Stimulated activated effector memory CD8-positive, alpha-beta T cell treated with anti-CD3 and anti-CD28 coated beads, Interleukin-12 subunit alpha, Interleukin-12 subunit beta, amount 100 ng/mL, for 72 hours (primary cell): ENCODE measurements at places on chromosomes 13 and 19.

- DNase-seq, result no peak
Measured at GRCh38 chr19:18418483-18419194, 559 bp upstream of the SSBP4 start.

GRCh38 chr19:38583219-38583984 lies 34.4 kb downstream of the MAP4K1 start:
- DNase-seq, result no peak

DNA sequence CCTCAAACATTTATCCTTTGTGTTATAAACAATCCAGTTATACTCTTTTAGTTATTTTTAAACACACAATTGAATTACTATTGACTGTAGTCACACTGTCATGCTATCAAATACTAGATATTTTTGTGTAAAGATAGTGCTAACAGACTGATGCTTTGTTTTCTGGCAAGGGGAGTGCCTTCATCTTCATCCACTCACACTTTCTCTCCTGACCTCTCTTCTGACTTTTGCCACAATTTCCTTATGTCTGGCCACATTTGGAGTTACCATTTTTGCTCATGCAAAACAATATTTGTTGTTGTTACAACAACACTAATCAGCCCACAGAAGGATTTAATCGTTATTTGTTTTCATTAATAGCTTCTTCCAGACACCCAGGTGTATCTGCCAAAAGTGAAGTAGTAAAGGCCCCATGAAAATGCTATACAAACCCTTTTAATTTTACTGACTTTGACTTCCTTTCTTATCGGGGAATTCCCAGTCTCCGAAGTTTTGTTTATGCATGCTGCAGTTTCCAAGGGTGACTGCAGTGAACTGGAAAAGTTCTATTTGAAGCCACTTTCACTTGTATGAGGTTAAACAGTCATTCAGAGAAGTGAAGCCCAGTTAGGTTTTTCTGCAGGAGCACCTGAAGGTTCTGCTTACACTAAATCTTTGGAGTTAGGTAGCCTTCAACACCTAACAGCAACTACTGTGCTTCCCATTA lies 66.1 kb upstream of the FRY start:
- DNase-seq, result no peak

GRCh38 chr13:19632915-19633478 lies 462 bp upstream of the MPHOSPH8 start:
- DNase-seq, result no peak

DNA sequence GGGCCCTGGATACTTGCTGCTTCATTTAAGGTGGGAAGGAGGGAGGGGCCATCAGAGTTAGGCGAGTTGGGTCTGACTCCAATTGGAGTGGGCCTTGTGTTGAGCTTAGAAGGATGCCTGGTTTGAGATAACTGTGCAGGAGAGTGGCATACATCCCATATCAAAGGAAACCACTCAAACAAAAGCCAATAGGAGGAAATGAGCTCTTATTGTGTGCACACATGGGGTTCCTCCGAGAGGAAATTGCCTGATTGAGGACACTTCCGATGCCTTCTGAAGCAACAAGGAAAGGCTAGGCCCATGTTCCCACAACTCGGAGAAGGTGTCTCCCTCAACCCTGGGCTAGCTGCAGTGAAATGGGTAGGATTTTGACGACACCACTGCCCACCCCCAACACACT lies 19.6 kb downstream of the MBNL2 start:
- no peak for DNase-seq

GRCh38 chr13:103671547-103671946 lies 605.3 kb upstream of the SLC10A2 start:
- DNase-seq, result no peak

- no peak for DNase-seq
Measured at GRCh38 chr13:74576420-74576819, 442.2 kb upstream of the KLF12 start.
